ENCODE measurements at places on chromosomes 2 and 18.
A peak's percentile ranks its signal among the peaks of the same experiment; 100 is the strongest.

- H3K4me1 ChIP-seq = no peaks in the 10 kb centered on the region
- H3K27me3 ChIP-seq = no peaks in the 10 kb centered on the region
- no peak overlapping the region for H3K27ac ChIP-seq
- no peak overlapping the region for H3K4me3 ChIP-seq
These were observed 288.8 kb upstream of the CELF4 start for GRCh38 chr18:37854396-37854795.

GRCh38 chr2:229674830-229675530, 39.4 kb downstream of the DNER start:
- no peak overlapping the region for H3K27ac ChIP-seq
- no peaks in the 10 kb centered on the region for H3K27me3 ChIP-seq
- DNase-seq = no peak
- no peaks in the 10 kb centered on the region for H3K4me1 ChIP-seq

DNA sequence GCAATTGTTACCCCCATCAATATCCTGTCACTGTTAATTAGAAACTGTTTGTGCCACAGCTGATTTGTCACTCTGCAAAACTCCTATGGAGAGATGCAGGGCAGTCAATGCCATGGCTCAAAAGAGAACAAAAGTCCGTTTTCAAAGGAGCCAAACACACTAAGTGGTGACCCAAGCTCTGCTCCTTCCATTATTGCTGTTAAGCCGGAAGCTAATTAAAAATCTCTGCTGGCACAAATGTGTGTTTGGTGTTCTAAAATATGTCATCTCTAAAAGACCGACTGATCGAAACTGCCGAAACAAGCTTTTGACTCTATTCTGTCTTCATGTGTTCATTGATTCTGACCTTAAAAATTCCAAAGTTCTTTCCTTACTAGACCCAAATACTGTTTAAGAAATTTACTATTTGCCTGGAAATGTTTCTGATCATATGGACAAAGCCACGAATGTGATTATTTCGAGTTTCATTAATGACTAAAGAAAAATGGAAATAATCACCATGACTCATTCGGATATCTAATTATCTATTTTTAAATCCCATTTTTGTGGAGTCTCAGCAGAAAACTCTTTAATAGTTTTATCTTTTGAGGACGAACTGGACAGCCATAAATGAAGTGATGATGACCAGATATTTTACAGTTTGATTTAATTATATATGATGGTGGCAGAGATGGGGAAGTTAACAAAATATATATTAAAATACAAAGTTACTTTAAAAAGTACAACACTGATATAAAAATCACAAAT, 287.6 kb downstream of the SOCS6 start:
- H3K36me3 ChIP-seq = no peaks in the 10 kb centered on the region
- H3K27ac ChIP-seq = no peak overlapping the region
- H3K27me3 ChIP-seq = no peaks in the 10 kb centered on the region
- no peaks in the 10 kb centered on the region for H3K4me1 ChIP-seq

- no peaks in the 10 kb centered on the region for H3K36me3 ChIP-seq
- no peak overlapping the region for H3K27ac ChIP-seq
- no peak overlapping the region for H3K4me3 ChIP-seq
- peaks cover 24% of the 10 kb centered on the region for H3K4me1 ChIP-seq
- no peaks in the 10 kb centered on the region for H3K27me3 ChIP-seq
- DNase-seq = no peak
These were observed 27.3 kb upstream of the ASB18 start for GRCh38 chr2:236291476-236291875.

GRCh38 chr2:17821535-17822444, 5.5 kb downstream of the MSGN1 start:
- no peak overlapping the region for H3K4me3 ChIP-seq
- no peak overlapping the region for H3K27ac ChIP-seq
- H3K4me1 ChIP-seq = no peaks in the 10 kb centered on the region
- DNase-seq = no peak

DNA sequence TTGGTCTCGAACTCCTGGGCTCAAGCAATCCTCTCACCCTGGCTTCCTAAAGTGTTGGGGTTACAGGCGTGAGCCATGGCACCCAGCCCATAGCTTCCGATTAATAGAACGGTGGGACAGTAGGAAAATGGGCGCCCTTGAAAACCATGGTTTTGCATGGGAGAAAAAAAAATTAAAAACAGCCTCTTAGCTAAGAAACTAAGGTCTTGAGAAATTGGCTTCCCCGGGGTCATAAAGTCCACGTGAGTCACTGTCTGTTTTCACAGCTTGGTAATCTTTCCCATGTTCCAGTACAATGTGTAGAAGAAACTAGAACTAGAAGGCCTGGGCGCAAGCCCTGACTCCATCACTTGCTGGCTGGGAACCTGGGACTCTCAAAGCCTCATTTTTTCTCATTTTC, 20.7 kb downstream of the B3GNT2 start:
- H3K4me1 ChIP-seq = no peaks in the 10 kb centered on the region
- H3K36me3 ChIP-seq = no peaks in the 10 kb centered on the region
- H3K27ac ChIP-seq = no peak overlapping the region
- no peaks in the 10 kb centered on the region for H3K27me3 ChIP-seq

- 0 out of 2 replicates have a peak, but pooled peaks cover 6% of the 10 kb centered on the region for H3K27me3 ChIP-seq
- peaks cover 18% of the 10 kb centered on the region for H3K4me1 ChIP-seq
- no peak overlapping the region for H3K27ac ChIP-seq
- DNase-seq = no peak
These were observed 624 bp downstream of the ZNF516 start for GRCh38 chr18:76494231-76495005.

DNA sequence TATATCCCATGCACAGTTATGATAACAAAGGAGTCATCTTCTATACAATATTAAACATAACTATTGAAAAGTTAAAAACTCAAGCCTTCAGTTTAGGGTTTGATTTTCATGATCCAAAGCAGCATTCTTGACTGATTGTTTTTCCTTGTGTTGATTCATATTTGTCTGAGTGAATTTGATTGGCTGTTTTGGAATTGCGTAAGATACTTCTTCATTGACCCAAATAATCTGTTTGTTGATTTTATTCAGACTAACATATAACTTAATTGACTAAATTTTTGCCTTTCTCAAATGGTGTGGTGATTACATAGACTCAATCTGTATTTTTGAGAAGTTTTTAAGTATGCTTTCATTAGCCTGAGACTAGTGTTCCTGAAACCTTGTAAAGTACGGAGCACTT, 305.7 kb upstream of the TNP1 start:
- peaks cover 11% of the 10 kb centered on the region for H3K4me1 ChIP-seq
- H3K4me3 ChIP-seq = no peak overlapping the region
- no peak for DNase-seq
- H3K27me3 ChIP-seq = no peaks in the 10 kb centered on the region

GRCh38 chr2:28185153-28185552, 207.5 kb upstream of the FOSL2 start:
- H3K36me3 ChIP-seq = no peaks in the 10 kb centered on the region
- H3K27me3 ChIP-seq = no peaks in the 10 kb centered on the region
- no peaks in the 10 kb centered on the region for H3K4me1 ChIP-seq
- H3K27ac ChIP-seq = no peak overlapping the region
- no peak overlapping the region for H3K4me3 ChIP-seq
- DNase-seq = no peak

- H3K4me3 ChIP-seq = no peak overlapping the region
- H3K27me3 ChIP-seq = 0 out of 2 replicates have a peak, but pooled peaks cover 3% of the 10 kb centered on the region
- DNase-seq = no peak
- H3K4me1 ChIP-seq = no peaks in the 10 kb centered on the region
These were observed 104.7 kb upstream of the COPS8 start for GRCh38 chr2:236980961-236981360.

- peak overlapping the region; percentile 26 for H3K27ac ChIP-seq
- peak overlapping the region; percentile 77 for H3K4me3 ChIP-seq
- peaks cover 42% of the 10 kb centered on the region for H3K4me1 ChIP-seq
- DNase-seq = peak; percentile 90
These were observed 1.3 kb downstream of the COLEC12 start for GRCh38 chr18:498931-499775.

DNA sequence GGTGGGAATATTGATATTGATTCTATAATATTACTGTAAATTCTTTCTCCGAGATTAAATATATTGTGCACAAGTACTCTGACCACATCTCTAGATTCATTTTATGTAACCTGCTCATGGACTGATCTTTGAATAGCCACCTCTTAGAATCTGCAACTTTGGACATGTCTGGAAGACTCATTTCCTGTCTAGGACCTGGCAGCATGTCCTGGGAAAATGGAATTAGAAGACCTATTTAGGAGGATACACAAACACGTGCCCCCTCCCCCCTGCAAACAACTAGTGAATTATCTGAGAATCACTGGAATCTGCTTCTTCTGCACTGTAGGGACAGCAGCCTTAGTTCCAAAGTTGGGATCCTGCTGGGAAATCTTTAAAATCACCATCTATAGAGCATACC, 94.1 kb downstream of the UBE2E3 start:
- H3K27ac ChIP-seq = no peak overlapping the region
- H3K4me1 ChIP-seq = 0 out of 2 replicates have a peak, but pooled peaks cover 4% of the 10 kb centered on the region
- H3K4me3 ChIP-seq = no peak overlapping the region
- no peak for DNase-seq

GRCh38 chr18:42792731-42793130, 322.8 kb downstream of the RIT2 start:
- no peak overlapping the region for H3K4me3 ChIP-seq
- H3K27me3 ChIP-seq = no peaks in the 10 kb centered on the region
- no peak for DNase-seq
- no peak overlapping the region for H3K27ac ChIP-seq
- H3K4me1 ChIP-seq = no peaks in the 10 kb centered on the region
